RWPE2 (cell line): ENCODE measurements at places on chromosomes 3 and 15.

GRCh38 chr3:71305231-71306206, 278.0 kb downstream of the FOXP1 start:
- no peak for DNase-seq

- no peak for DNase-seq
Measured at GRCh38 chr15:99348412-99348811, 97.1 kb downstream of the LRRC28 start.

GRCh38 chr3:25455441-25456132, 27.5 kb downstream of the RARB start:
- no peak for DNase-seq

DNA sequence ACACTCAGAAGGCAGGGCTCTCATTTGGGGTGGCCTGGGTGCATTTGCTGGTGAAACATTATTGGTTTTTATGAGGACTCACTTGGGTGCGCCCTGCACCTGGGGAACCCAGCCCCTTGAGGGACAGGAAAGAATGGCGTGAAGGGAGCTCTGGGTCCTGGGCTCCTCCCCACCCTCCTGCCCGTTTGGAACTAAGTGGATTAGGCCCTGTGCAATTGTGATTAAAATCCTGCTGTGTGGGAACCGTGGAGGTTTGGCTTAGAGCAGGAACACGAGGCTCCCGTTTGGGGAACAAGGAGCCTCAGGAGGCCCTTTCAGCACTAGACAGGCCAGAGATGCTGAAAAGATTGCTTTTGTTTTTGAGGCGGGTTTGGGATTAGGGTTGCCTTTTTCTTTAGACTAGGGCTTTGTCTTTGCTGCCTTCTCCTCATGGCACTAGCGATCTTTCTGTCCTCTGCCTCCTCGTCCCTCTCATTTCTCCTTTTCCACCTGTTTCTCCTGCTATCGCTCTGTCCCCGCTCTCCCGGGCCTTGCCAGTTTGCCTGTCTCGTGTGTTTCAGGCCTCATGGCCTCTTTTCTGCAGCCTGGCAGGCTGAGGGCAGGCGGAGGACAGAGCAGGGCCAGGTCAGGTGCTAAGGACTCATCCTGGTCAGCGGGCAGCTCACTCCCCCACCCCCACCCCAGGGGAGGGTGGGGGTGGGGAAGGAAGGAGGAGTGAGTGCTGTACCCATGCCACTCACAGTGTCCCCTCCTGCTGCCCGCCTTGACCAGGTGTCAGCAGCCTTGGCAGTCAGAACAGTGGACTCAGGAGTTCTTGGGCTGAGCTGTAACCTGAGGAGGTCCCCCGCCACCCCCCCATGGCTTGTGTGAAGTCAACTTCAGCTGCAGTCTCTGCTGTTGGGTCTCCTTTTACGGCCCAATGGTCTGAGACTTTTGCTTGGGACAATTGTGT, 8.6 kb downstream of the MAPKAPK3 start:
- DNase-seq, result no peak
